ENCODE measurements at places on chromosomes 5 and 9.
A peak's percentile ranks its signal among the peaks of the same experiment; 100 is the strongest.

DNA sequence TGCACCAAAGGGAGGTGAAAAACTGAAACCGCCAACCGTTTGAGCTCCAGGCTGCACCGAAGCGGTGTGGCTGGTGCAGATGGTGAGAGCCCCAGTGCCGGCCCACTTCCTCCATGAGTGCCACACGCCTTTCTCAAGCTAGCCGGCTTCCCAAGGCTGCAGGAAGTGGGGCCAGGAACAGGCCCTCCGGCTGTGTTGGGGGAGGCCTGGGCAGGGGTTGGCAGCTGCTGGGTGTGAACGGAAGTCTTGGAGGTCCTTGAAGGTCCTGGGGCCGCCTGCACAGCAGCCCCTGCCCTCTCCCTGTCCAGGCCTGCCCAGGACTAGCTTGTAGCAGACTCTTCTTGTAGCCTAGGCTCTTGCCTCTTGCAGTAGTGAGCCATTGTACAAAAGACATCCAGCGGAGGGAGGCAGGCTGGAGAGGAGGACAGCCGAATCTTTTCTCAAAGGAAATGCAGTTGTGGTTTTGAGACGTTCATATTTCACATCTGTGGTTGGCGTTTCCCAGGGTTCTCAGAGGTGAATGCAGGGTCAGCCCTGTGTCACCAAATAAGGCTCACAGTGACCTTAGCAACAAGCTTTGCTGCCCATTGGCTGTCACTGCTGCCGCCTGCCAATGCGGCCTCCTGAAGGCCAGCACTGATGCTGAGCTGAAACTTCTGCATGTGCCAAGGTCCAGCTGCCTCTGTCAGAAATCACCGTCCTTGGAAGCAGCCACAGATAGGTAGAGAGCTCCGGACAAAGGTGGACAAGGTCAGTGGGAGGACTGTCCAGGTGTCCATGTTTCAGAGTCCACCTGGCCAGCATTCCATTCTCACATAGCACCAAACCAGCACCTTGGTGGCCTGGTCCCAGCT, 23.9 kb downstream of the IRF1 start:
- DNase-seq, result peak; percentile 52

DNA sequence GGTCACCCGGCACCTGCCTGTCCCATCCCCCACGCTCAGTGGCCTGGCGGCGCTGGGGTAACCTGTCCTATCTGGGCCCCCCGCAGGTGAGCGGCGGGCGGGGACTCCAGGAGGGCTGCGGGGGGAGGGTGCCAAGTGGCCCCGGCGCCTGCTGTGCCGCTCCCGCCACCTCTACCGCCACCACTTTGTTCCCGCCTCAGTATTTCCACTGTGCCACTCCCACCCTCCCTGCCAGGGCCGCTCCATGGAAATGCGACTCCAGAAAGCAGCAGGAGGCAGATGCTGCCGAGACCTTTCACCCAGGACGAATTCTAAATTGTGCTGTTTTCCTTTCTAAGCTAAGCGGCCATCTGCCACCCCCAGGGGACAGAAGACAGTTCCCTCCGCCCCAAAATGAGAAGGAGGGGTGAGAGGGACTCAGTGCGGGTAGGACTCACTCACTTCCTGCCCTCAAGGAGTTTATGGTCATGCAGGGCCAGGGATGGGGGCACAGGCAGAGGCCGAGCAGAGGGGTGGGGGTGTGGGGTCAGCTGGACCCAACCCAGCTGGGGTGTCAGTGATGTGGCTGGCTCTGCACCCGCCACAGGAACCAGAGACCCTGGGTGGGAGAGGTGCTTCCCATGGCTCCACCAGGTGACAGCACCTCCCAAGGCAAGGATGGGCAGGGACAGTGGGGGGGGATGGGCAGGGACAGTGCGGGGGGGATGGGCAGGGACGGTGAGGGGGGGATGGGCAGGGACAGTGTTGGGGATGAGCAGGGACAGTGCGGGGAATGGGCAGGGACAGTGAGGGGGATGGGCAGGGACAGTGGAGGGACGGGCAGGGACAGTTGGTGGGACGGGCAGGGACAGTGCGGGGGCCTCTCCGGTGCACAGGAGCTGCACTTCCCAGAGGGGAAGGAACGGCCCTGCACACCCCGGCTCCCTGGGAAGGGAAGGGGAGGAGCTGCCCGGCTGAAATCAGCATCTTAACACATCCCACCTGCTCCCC, 17.8 kb downstream of the NOTCH1 start:
- no peak for DNase-seq

DNA sequence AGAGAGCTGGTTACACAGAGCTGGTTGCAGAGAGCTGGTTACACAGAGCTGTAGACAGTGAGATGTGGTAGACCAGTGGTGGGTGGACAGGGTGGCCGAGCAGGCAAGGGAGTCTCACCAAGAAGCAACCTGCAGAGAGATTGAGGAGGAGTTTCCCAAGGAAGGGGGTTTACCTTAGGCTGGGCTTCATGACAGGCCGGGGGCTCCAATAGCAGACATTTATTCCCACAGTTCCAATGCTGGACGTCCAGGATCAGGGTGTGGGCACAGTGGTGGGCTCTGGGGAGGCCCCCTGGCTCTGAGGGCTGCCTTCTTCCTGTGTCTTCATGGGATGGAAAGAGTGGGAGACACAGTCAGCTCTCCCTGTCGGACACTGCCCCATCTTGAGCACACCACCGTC, 386.9 kb upstream of the IRX4 start:
- DNase-seq, result no peak

DNA sequence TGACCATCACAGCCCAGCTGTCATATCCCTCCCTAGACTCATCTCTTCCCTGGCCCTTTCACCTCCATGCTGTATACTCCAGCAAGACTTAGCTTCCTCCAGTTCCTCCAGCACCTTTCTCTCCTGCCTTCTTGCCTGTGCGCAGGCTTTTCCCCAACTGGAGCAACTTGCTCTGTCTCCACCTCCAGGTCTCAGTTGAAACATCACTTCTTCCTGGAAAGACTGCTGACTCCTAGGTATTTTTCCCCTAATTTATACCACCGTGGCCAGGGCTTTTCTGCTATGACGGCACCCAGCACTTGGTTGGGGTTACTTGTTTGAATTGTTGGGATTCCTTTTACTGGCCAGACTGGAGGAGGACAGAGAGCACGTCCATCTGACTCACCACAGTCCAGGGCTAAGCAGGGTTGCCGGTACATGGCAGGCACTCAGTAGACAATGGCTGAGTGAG, 67.5 kb downstream of the KCNIP1 start:
- no peak for DNase-seq

- no peak for DNase-seq
Observed at GRCh38 chr5:9207817-9208418, 338.0 kb downstream of the SEMA5A start.

DNA sequence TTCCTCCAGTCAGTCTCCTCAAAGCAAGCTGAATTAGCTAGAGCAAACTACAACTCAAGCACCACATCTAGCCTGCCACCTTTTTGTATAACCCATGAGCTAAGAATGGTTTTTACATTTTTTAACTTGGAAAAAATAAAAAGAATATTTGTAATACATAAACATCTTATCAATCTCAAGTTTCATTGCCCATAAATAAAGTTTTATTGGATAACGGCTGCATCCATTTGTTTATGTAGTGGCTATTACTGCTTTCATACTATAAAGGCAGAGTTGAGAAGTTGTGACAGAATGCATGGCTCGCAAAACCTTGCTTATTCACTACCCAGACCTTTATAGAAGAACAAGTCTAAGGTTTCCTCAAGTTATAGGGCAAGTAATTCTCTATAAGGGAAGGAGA, 95.7 kb downstream of the ELAVL2 start:
- no peak for DNase-seq

DNA sequence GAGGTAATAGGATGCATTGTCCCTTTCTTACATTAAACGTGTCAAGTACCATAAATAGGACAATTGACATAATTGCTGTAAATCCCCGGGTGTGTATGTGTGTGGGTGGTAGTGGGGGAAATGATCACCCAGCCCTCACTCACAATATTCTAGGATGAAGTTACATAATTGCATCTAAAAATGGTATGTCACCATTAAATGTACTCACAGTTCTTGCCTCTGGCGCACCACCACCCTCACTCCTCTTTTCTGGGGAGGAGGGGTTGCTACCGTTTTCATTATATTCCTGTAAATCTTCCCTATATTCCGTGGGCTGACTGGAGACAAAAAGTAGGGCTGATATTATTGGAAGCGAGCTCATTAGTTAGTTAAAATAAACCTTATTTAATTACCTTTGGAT, 563.8 kb downstream of the TLR4 start:
- no peak for DNase-seq

Measured in activated CD4-positive, CD25-positive, alpha-beta regulatory T cell treated with anti-CD3 and anti-CD28 coated beads, Interleukin-2, amount 50 U/mL, for 72 hours (primary cell).